ENCODE measurements at places on chromosomes 11 and 22.

DNA sequence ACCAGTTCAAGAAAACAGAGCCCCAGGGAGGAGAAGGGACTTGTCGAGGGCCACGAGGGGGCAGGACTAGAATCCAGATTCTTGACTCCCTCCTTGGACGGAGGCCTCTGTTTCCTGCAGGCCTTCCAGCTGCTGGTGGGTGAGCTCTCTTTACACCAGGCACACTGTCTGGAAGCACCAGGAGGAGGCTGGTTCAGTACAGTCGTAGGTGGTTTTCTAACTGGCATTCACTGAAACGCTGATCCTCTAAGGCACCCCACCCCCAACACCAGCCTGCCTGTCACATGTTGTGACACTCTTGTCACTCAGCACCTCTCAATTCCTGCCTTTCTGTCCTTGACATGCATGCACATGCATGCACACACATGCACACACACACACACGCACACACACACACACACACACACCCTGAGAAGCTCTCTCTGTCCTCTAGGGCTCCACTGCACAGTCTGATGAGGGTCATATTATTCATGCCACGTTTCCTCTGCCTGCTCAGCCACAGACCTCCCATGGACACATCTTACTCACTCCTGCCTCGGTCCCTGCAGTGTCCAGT, 751 bp downstream of the MS4A10 start:
- DNase-seq = peak; percentile 57

DNA sequence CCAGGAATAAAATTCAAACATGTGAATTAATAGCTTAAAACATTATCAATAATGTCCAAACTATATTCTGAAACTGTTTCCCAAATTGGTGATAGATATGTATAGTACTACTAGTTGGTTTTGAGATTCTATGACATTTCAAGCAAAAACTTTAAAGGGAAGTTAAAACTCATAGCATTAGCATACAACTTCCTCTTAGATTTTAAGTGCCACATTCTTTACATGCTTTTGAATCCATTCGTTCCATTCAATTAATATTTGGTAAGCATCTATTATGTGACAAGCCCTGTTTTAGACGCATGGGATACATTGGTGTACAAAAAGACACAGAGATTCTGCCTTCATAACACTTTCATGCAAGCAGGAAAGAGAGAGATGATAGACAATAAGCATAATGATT, 8.9 kb downstream of the PATL1 start:
- DNase-seq = no peak

DNA sequence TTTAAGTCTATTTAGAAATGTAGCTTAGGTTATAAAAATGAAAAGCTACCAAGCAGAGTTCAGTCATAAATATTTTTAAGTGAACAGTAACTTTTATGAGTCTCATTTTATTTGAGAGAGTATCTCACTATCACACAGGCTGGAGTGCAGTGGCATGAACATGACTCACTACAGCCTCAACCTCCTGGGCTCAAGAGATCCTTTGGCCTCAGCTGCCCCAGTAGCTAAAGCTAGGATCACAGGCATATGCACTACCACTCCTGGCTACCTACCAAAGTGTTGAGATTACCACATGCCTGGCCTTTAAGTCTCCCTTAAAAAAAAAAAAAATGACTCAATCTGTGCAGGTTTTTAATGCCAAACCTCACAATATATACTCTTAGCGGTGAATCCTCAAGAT, 34.7 kb upstream of the CLNS1A start:
- peak; percentile 33 for DNase-seq

GRCh38 chr22:46539169-46539568, 1.7 kb upstream of the CELSR1 start:
- no peak for DNase-seq

- no peak for DNase-seq
These were observed 4.3 kb upstream of the CARD16 start for GRCh38 chr11:105049481-105049880.

DNA sequence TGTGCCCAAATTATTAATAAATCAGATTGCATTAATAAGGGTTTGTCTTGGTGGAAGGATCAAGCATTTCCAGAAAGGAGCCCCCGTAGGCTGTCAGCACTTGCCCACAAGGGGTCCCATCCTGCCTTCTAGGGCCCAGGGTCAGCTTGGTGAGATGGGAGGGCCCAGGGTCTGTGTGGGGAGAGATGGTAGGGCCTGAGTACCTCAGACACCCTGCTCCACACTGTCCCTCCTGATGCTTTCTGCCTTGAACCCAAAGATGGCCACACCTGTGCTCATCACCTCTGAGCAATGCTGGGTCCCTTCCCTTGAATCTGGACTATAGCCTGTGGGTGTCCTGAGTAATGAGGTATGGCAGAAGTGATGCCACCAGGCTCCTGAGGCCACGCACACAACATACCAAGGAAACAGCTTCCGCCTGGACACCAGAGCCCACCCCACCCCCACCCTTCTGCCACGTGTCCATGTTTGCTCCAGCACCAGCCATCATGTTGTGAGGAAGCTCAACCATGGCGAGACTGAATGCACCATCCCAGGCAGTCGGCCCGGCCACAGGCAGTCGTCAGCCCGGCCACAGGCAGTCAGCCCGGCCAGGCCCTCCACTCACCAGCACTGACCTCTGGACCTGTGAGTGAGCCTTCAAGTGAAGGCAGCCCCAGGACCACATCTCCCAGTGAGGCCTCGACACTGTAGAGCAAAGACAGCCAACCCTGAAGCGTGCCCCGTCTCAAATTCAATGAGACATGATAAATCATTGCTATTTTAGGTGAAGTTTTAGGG, 6.8 kb downstream of the BET1L start:
- no peak for DNase-seq

DNA sequence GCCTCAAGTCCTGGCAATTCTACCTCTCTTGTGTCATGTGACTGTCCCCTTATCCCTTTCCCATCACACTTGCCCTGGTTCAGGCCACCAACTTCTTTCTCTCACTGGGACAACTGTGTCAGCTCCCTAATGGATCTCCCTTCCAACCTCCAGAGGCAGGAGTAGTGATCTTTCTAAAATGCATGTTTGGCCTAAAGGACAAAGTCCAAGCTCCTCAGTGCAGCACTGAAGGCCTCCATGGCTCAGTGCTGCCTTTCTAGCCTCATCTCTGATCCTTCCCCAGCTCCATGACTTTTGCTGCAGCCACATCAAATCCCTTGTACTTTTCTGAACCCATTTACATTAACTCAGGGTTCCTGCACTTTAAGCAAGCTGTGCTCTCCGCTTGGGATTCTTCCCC, 80.8 kb downstream of the CSNK2A3 start:
- DNase-seq = no peak

- no peak for DNase-seq
These were observed at the start of gene OR6A2 for GRCh38 chr11:6799402-6799801. OR6A2 (minus strand) TSS chr11:6799689; CDS start chr11:6795708, 3,981 bp downstream.

DNA sequence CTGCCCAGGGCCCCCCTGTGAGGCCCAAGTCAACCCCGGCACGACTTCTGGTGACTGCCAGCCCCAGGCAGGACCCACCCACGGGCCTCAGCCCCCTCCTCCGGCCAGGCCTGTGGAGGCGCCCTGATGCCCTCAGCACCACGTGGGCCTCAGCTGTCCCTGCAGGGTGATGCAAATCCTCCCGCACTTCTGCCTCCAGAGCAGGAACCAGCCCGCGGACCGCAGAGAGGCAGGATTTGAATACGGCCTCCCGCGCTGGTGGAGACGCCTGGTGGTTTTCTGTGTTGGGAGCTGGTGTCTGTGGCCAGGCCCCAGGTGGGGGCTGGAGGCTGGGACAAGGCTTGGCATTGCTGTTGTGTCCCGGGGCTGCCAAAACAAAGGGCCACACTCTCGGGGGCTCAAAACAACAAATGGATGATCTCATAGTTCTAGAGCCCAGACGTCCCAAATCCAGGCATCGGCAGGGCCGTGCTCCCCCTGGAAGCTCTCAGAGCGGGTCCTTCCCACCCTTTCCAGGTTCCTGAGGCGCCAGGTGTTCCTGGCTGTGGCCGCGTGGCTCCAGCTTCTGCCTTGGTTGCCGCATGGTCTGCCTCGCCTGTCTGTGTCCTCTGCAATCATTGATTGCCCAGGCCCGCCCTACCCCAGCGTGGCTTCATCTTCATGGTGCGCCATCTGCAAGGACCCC, 19.4 kb downstream of the TRPM5 start:
- DNase-seq = no peak

DNA sequence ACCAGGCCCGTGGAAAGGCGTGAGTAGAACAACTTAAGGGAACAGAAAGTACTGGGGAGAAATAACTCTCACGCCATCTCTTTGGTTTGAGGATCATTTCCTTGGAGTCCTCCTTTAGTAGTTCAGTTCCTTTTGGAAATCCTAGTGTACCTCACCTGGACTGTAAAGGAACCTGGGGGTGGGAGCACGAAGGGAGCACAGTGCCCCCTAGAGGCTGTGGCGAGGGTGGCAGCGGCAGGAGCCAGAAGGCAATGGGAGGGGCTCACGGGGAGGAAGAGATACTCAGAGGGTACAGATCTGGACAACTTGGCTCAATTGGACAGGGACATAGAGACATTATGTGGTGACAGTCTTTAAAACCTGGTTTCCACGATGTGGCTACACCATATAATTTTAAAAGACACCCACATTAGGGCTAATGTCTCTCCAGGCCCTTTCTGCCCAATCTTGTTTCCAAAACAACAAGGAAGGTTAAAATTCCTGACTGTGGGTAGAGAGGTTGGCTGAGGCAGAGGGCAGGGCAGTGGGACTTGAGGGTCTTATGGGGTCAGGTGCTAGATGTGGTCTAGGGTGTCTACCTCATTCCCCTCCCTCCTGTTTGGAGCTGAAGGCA, 87.0 kb downstream of the CSNK2A3 start:
- DNase-seq = peak; percentile 59

- no peak for DNase-seq
These were observed 586.5 kb upstream of the CNTN5 start for GRCh38 chr11:98434296-98434695.

- no peak for DNase-seq
These were observed 258.1 kb downstream of the RAB38 start for GRCh38 chr11:87917111-87917510.

GRCh38 chr11:28619846-28620540, 511.8 kb downstream of the METTL15 start:
- no peak for DNase-seq

DNA sequence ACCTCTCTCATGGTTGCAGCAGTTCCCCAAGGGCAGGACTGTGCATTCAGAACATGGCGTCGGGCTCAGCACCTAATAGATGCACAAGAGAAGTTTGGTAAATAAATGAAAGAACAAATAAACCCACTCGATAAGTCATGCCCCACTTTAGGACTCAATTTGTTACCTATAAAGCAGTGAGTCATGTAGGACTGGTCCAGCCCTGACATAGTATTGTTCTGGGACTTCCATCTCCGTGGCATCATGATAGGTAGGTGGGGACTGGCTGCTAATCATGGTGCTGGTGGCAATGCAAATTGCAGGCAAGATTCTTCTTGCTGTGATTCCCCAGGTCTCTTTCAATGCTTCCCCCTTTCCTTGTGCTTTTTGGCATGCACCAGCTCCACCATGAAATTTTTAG, 118.2 kb upstream of the CSNK2A3 start:
- no peak for DNase-seq

DNA sequence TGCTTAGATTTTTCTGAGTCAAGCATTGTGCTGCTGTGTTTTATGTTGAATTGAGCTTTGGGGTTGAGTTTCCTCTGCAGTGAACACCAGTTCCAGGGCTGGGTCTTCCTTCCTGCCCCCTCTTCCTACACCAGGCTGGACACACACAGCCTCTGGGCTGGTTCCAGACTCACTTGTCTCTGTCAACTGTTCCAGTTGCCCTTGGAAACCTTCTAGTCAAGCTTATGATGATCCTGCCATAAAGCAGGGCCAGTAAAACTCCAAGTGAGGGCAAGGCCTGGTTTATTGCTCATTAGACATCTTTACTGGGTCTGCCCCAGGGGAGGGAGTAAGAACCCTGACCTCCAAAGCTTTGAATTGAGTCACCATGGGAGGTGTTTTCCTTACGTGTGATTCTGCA, 61.1 kb downstream of the KIAA1671 start:
- peak; percentile 21 for DNase-seq

- DNase-seq = no peak
These were observed 166.7 kb upstream of the FAT3 start for GRCh38 chr11:92057849-92058442.

DNA sequence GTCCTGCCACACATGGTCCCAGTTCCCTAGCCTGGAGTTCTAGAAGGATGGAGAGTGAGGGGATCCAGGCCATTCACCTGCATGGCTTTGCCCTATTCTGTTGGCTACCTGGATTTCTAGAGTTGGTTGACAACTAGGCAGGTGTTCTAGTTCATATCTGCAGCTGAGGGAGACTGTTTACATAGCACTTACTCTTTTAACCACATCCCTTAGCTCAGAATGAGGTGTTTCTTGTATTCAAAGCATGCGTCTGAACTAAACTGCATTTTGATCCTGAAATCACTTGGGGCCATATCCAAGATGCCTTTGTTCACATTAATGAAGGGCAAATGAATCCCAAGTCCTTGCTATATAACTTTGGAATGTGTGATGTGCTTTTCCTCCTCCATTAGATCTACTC, 60.9 kb downstream of the SYT13 start:
- DNase-seq = no peak

DNA sequence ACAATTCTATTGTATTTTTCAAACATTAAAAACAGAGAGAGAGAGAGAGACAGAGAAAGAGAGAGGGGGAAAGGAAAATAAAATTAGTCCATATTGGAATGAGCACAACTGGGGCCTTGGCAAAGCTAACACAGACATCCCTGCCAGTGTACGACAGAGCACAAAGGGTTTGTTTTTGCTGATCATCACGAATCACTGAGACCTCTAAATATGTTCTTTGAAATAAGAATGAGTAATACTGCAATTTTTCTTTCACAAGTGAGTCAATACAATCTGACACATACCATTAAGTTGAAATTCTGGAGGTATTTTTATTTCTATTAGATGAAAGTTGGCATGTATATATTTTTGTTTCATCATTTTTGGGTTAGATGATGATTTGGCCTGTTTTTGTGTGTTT, 27.0 kb upstream of the LRRC4C start:
- DNase-seq = no peak

DNA sequence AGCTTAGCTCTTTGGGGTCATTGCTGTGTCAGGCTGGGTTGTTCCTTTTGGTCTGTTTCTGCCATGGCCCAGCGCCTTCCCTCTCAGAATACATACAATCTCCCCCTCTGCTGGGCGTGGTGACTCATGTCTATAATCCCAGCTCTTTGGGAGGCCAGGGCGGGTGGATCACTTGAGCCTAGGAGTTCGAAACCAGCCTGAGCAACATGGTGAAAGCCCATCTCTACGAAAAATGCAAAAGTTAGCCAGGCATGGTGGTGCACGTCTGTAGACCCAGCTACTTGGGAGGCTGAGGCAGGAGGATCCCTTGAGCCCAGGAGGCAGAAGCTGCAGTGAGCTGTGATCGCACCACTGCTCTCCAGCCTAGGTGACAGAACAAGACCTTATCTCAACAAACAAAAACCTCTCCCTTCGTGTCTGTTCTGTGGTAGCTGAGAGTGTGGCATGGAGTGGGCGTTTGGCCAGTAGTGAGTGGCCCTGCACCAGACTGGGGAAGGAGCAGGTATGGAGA, 46.7 kb upstream of the RAB1B start:
- DNase-seq = no peak

GRCh38 chr22:44777364-44777755, 25.0 kb downstream of the ARHGAP8 start:
- no peak for DNase-seq

Measured in H54 (cell line).